Esophagus squamous epithelium (tissue), 5 donors: ENCODE measurements at places on chromosomes 16 and 17.

GRCh38 chr17:46722662-46723285 is 95.7 kb downstream of the WNT3 start:
- no peak for DNase-seq

DNA sequence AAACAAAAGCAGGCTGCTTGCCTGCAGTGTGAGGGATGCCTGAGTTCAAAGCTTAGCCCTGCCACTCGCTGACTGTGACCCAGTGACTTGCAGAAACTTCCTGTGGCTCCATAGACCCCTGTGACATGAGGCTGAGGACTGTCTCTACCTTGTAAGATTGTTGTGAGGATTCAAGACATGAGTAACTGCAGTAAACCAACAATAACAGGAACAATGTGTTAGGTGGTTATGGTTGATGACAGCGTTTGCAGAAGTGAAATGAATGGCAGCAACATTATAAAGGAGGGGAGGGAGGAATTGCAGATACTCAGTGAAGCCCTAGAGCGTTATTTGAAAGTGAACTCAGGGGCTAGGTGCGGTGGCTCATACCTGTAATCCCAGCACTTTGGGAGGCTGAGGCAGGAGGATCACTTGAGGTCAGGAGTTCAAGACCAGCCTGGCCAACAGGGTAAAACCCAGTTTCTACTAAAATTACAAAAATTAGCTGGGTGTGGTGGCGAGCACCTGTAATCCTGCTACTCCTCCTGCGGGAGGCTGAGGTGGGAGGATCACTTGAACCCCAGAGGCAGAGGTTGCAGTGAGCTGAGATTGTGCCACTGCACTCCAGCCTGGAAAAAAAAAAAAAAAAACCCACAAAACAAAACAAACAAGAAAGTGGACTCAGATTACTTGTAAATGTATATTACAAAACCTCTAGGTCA is 33.5 kb upstream of the EMP2 start:
- no peak for DNase-seq

DNA sequence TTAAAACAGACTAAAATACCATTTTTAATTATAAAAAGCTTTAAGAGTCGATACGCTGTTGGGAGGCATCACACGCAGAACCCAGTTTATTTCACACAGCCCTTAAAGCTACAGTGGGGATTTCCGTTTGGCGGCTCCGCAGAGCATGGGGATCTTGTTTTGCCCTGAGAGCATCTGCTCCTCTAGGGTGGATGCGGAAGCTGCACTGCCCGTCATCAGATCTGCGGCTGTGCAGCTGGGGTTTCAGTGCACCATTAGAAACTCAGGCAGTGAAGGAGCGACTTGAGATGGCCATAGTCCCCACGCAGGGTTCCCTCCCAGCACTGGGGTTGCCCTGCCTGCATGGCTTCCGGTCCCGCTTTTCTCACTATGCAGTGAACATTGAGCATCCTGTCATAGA is 62.2 kb upstream of the CHMP6 start:
- no peak for DNase-seq

DNA sequence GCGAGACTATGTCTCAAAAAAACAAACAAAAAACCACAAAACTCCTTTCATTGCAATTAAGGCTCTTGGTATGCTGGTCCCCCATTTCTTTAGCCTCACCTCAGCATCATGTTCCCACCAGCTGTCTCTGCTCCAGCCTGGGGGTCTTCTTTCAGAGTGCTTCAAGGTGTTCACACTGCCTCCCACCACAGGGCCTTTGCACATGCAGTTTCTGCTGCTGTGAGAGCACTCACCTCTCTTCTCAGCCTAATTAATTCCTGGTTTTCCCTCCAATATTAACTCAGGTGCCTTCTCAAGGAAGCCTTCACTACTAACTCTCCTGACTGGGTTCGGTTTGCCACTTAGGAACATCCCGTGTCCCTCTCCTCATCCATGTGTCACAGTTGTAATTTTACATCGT is 15.9 kb upstream of the PIK3R6 start:
- DNase-seq = no peak

- DNase-seq = no peak
Observed at GRCh38 chr16:51757921-51758479, 606.9 kb upstream of the SALL1 start.

DNA sequence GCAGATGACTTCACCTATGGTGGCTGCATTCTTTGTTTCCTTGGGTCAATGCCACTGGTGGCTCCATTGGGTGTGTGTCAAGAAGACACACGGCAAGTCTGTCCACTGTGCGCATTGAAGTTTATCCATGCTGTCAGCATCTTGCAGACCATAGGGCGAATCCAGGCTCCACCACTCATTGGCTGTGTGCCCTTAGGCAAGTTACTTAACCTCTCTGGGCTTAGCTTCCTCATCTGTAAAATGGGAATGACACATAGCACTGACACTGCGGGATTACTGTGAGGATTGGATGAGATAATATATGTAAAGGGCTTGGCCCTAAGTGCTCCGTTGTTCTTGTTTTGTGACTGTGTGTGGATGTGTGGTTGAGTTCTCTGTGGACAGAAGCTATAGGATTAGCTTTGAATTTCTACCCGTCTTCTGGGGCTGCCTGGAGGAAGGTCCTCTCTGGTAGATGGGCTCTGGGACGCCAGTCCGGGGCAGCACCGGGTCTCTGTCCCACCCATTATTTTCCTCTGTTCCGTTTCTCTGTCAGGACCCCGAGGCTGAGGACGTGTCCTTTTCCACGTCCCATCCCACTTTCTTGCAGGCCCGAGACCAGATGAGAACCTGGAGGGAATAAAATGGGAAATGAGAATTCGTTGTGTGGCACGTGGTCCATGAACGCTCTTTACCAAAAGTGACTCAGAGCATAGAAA is 178.4 kb downstream of the IRF8 start:
- DNase-seq = no peak

- DNase-seq = no peak
Observed at GRCh38 chr17:61701334-61701733, 110.3 kb upstream of the NACA2 start.
